ENCODE measurements at places on chromosomes 4 and X. TPM values are rescaled to one million over a fixed set of nuclear protein-coding genes. Genes with fewer than 3 reads are reported as not detected.

- no peak for DNase-seq
- no peaks in the 10 kb centered on the region for H3K27me3 ChIP-seq
- no peaks in the 10 kb centered on the region for H3K36me3 ChIP-seq
- H3K27ac ChIP-seq, result no peak overlapping the region
- H3K4me3 ChIP-seq, result no peak overlapping the region
Measured at GRCh38 chr4:173243321-173243720, 74.7 kb downstream of the GALNT7 start.

DNA sequence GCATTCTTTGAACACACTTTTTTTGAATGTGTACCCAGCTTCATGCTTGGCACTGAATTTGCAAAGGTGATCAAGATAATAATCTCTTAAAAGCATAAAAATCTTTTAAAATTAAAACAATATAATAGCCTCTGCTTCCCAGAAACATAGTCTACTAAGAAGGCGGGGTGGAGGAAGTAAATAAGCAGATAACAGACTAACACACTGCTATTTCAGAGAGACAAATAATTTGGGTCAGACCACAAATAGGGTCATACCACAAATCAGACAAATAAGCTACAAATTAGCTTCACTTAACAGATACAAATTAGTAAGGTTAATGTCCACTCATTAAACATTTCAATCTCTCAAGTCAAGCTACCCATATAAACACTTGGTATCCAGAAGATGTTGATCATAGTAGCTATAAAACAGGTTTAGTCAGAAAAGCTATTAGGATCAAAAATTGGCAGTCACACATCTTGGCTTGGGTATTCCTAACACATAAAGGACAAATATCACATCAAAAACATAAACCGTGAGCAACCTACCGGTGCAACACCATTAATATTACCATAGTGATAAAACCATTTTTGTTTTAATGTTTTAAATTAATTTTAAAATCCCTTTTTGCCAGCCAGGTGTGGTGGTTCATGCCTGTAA is 47.3 kb downstream of the PPP3CA start:
- no peak overlapping the region for H3K27ac ChIP-seq
- H3K27me3 ChIP-seq, result no peaks in the 10 kb centered on the region
- no peak for DNase-seq
- H3K4me1 ChIP-seq, result peaks cover 2% of the 10 kb centered on the region

- peaks cover 2% of the 10 kb centered on the region for H3K27me3 ChIP-seq
- no peak overlapping the region for H3K4me3 ChIP-seq
- no peak for DNase-seq
- H3K4me1 ChIP-seq, result no peaks in the 10 kb centered on the region
- H3K36me3 ChIP-seq, result no peaks in the 10 kb centered on the region
Measured at GRCh38 chr4:183172881-183173280, 73.8 kb downstream of the WWC2 start.

- H3K27ac ChIP-seq, result no peak overlapping the region
- H3K36me3 ChIP-seq, result no peaks in the 10 kb centered on the region
- DNase-seq, result no peak
- H3K4me1 ChIP-seq, result no peaks in the 10 kb centered on the region
- no peak overlapping the region for H3K4me3 ChIP-seq
- H3K27me3 ChIP-seq, result no peaks in the 10 kb centered on the region
Measured at GRCh38 chr4:97504713-97505112, 638.6 kb downstream of the STPG2 start.

GRCh38 chrX:41095908-41096307 is 10.7 kb downstream of the USP9X start:
- H3K27ac ChIP-seq, result no peak overlapping the region
- H3K4me3 ChIP-seq, result no peak overlapping the region
- no peaks in the 10 kb centered on the region for H3K27me3 ChIP-seq
- no peak for DNase-seq

Gene SMIM43
- 0.43 TPM for total RNA-seq
